Heart left ventricle (tissue), 16 donors: ENCODE measurements at places on chromosomes 5 and 9.

DNA sequence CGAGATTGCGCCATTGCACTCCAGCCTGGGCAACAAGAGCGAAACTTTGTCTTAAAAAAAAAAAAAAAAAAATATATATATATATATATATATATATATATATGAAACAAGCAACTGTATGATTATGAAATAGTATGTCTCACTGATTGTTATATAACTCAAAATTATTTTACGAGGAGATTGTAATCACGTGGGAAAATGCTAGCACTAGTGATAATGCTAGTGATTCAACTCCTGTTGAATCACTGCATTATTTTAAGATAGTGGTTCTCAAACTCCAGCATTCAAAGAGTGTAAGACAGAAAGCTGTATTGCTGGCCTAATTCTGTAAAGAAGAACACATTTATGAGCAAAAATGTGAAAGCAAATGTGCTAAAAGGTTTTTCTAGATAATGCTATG is 12.4 kb upstream of the PTPN3 start:
- DNase-seq = no peak

DNA sequence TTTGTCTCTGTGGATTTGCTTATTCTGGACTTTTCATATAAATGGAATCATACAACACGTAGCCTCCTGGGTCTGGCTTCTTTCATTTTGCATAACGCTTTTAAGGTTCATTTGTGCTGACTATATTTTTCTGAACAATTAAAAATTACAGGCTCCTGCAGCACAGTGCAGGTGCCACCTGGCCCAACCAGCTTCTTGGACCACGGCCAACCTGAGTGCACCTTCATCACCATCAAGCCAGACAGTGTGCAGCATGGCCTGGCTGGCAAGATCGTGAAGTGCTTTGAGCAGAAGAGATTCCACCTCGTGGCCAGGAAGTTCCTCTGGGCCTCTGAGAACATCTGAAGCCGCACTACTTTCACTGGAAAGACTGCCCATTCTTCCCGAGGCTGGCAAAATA is 53.5 kb upstream of the COL15A1 start:
- no peak for DNase-seq

DNA sequence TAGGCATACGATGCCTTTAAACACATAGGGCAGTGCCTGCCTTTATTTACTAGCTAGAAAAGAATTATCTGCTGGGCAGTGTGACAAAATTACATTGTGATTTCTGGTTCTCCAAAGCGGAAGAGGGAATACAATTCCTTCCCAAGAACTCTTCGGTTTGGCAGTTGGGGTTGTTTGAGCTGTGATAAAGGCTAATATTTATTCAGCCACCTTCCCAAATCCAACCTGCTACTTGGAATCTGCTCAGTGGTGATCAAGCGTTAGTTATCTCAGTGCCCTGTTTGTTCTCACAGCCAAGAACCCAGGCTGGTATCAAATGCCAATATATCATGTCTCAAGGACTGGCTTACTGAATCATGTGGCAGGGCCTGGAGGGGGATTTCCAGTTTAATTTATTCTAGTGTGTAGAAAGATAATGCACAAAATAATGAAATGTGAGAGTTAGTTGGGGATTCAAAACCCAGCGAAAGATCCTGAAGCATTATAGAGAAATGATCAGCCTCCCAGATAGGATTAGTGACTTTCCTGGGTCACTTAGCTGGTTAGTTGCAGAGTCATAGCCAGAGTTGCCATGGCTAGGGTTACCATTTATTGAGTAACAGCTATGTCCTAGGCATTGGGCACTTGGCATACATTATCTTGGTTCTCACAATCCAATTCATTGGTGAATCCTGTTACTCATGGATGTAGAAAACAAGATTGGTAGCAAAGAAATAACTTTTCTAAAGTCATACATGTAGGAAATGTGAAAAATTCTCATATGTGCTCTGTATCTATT is 457.0 kb upstream of the KLF4 start:
- DNase-seq = no peak

DNA sequence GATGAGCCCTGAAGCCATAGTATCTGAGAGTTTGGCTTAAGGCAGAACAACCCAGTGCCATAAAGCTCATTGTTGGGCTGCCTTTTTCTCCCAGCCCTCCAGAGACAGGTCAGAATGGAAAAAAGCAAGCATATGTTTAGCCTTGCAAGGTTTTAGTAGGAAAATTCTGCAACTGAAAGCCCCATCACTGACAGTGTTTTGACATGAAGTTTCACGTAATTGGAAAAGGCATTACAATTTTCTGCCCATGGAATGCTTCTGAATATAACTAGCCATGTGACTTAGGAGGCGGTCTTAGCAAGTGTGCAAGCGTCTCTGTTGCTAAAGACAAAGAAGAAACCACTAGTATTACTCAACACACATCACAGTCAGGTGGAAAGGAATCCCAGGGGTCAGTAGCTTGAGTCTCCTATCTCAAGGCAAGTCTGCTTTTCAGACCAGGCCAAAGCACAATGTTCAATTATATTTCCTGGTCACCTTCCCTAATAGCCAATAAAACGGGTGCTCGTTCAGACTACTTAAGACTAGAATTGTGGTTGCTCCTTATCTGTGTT is 117.6 kb downstream of the CARTPT start:
- DNase-seq = no peak

DNA sequence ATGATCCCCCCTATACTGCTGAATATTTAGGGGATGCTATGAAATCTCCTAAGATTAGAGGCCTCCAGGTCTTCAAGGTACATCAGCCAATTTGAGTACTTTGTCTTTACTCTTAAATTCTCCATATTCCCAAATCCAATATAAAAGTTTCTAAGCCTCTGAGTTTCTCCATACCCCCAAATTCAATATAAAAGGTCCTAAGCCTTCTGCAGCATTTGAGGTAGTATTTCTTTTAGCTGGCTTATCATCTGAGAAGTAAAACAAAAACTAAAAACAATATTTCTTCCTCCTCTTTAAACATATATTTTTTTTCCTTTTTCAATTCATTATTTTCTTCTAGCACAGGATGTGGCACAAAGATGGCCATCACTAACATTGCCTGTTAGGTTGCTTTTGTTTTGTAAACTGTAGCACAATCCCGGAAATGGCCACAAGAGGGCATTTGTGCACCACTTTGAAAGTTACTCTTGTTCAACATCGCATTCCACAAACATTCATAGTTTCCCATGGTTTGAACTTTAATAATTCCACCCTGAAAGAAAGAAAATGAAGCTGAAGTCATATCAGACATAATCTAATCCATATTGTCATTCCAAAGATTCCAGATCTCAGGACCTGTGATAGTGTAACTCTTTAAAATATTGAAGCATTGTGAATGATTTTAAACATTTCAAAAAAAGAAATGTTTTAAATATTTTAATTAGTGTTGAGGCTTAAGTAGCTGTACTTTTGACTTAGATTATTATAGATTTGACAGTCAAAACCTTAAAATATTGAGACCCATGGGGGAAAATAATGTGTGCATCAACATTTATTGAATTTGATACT is 21.0 kb upstream of the SCGB3A2 start:
- DNase-seq = peak; percentile 32

- DNase-seq = no peak
Observed at GRCh38 chr5:172941067-172941516, 18.1 kb upstream of the RPL26L1 start.

DNA sequence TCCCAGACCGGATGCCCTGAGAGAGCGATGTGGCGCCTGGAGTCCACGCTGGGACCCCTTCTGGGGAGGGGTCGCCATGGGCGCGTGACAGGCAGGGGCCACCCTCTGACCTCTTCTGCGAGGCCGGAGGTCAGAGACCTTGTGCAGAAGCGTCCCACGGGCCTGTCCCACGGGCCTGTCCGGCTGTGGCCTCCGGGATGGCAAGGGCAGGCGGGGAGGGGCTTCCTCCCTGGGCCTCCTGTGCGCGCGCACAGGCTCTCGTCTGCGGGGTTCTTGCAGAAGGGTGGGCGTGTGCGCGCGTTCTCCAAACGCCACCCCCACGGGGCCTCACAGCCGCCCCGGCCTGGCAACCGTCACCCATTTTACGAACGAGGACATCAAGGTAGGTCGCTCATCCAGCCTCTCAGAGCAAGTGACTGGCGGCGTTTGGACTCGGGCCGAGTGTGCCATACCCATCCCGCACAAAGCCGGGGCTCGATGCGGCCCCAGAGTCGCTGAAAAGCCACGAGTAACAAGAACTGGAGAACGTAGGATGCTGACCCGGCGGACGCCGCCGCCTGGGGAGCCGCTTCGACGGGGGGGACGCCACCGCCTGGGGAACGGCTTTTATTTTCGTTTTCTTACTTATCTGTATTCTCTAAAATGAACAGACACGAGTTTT is 897 bp downstream of the AHRR start:
- DNase-seq = no peak

- DNase-seq = no peak
Observed at GRCh38 chr9:78613006-78613405, 316.1 kb downstream of the PSAT1 start.
